Fibroblast of skin of scalp (primary cell): ENCODE measurements at places on chromosomes 3 and 15.
A peak's percentile ranks its signal among the peaks of the same experiment; 100 is the strongest.

- DNase-seq: no peak
Measured at GRCh38 chr3:37395286-37395685, 220.9 kb upstream of the LRRFIP2 start.

DNA sequence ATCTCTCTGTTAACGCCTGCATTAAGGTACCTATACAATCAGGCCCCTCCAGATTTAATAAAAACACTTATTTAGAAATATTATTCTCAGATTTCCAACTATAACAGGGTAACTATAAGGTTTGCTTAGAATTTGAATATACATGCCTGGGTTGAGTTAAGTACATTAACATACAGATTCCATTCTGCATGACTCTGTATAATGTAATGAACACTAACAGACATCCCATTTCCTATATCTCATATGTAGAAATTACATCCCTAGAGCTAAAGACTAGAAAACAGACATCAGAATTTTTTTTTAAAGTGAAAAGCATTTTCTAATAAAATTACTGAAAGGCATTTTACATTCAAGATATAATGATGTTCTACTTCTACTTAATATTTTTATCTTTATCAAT is 162.5 kb downstream of the MECOM start:
- DNase-seq: no peak

GRCh38 chr3:58963928-58964503 is 85.8 kb downstream of the CFAP20DC start:
- no peak for DNase-seq

DNA sequence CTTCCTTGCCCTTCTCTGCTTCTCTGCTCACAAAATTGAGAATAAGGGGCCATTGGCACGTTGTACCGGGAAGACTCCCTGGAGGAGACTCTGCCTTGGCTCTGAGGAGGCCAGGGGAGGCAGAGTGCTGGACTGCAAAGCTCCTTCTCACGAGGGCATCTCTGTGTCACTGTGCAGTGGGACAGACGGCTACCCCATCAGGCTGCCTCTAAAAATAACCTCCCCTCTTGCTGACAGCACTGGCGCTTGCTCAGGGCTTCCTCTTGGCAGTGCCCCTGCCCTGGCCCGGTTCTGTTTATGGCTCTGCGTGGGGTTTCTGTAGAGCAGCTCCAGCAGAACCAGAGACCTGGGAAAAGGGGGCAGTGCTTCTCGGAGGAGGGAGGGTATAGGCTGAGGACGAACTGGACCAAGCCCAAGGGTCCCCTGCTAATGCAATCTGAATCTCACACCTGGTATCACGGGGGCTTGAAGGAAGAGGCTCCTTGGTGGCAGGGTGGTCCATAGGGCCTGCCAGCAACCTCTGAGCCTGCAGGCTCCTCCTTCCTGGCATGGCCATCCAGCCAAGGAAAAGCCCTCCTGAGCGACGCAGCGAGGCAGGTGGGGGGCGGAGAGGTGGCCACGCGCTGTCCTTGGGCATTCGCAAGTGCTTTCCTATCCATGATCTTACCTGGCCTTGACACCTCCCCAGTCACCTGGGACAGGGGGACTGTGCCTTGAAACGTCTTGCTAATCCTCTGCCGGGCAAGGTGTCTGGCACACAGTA is 63.3 kb upstream of the TLE3 start:
- no peak for DNase-seq

GRCh38 chr15:66115568-66116206 is 137.9 kb downstream of the MEGF11 start:
- no peak for DNase-seq

GRCh38 chr15:99571299-99571698 is 5.5 kb downstream of the MEF2A start:
- no peak for DNase-seq

GRCh38 chr15:73391128-73391872 is 22.5 kb upstream of the HCN4 start:
- no peak for DNase-seq

DNA sequence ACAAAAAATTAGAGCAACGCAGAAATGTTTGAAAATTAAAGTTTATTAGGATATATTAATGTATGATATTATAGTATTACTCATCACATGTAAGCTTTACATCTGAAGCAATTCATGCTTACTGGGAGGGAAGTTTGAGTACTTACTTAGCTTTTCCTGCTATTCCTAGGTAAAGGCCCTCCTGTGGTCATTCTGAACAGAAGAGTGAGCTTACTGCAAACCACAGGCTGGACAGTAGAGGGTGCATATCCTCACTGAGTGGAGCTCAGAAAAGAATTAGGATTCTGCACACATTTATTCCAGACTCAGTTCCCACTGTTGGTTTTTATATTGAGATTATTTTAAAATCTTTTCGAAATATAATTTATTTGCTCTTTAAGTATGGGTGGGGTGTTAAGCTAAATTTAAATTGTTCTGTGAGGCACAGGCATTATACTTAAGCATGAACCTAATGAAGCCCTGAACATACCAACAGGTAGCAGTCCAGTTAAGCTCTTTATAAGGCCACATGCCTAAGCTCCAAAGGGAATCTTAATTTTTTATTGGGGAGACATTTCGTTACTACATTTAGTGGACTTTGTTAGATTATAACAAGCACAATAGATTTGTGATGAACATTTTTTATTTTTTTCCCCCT is 10.2 kb downstream of the MRPS22 start:
- DNase-seq: peak; percentile 60

DNA sequence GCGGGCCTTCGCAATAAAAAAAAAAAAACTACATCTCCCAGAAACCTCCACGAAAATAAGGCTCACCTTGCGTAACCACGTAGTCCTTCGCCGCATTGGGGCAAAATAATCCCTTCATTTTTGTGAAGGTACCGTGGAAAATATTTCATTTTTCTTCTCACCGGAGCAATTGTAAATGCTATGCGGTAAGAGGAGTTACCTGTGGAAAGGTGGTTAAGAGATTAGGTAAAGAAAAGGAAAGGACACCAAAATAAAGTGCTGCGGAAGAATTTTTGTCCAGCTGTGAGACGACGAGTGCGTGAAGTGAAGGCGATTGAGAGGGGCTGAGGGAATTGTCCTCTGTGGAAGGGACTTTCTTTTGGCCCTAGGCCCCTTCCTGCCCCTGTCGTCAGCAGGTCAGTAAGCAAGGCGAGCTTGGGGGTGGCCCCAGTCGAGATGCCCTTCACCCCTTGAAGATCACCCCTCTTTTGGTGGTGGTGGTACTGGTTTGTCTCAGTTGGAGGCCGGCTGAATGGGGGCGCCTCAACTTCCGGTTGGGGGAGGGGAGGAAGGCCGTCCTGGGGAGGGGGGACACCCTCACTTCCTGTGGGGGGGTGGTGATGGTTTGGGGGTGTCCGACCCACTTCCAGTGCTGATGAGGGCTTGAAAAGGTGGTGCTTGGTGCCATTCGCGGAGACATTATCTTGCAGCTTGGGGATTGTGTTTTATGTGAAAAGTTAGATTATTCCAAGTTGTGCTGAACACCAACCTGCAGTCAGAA is at the start of gene HMG20A:
HMG20A (plus strand) TSS at position 279 of the 760 bp plus-strand sequence. CDS start 37,520 bp downstream, outside the sequence.
- peak; percentile 87 for DNase-seq

- DNase-seq: no peak
Measured at GRCh38 chr3:194076475-194076874, 59.5 kb upstream of the HES1 start.

DNA sequence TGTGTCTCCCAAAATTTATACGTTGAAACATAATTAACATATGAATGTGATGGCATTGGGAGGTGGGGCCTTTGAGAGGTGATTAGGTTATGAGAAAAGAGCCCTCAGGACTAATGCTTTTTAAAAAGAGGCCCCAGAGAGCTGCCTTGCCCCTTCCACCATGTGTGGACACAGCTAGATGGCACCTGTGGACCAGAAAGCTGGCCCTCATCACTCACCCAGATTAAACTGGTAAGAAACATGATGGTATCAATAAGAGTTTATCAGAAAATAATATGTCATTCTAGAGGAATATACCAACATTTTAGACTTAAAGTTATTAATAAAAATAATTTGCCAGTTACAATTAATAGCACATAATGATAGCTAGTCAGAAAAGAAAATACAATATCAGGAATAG is 25.2 kb upstream of the FAN1 start:
- no peak for DNase-seq

- no peak for DNase-seq
Measured at GRCh38 chr15:93809516-93809915, 421.8 kb upstream of the MCTP2 start.

DNA sequence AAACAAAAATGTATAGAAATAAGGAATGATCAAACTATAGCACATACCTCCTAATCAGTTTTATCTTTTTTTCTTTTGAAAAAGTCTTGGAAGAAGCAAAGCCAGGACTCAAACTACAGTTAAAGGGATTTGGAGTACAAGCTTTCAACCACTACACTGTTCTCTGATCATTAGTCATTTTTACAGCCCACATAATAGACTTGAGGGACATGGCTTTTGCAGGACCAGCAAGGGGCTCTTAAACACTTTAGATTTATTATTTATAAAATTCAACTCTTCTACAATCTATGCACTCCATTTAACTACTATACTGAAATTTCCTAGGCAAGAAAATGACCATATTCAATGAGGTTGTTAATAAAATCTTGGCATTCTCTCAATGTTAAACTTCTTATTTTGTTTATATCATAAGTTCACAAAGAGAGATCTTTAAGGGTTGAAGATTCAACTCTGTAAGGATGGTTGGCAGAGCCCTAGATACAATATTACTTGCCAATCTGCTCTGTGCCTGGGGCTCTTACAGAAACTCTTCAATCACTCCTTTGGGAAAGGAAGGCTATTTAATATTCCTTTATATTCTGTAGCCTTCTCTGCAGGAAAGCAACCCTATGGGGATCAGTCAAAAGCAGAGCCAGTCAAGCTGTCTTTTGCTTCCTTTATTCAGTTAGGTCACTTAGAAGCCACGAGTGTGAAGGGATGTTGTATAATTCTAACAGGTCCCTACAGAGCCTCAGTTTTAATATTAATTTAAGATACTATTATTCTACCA is 557.7 kb upstream of the SGO1 start:
- DNase-seq: no peak

DNA sequence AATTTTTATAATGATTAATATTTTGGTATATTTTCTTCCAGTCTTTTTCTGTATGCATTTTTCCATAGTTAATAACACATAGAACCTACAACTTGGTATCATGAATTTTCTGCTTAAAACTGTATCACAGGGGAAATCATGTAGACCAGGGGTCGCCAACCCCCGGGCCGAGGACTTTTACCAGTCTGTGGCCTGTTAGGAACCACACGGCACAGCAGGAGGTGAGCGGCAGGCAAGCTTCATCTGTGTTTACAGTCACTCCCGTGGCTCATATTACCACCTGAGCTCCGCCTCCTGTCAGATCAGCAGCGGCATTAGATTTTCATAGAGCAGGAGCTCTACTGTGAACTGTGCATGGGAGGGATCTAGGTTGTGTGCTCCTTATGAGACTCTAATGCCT is 54.7 kb downstream of the RPL22L1 start:
- no peak for DNase-seq

- DNase-seq: no peak
Measured at GRCh38 chr3:100062665-100063064, 51.6 kb downstream of the FILIP1L start.

DNA sequence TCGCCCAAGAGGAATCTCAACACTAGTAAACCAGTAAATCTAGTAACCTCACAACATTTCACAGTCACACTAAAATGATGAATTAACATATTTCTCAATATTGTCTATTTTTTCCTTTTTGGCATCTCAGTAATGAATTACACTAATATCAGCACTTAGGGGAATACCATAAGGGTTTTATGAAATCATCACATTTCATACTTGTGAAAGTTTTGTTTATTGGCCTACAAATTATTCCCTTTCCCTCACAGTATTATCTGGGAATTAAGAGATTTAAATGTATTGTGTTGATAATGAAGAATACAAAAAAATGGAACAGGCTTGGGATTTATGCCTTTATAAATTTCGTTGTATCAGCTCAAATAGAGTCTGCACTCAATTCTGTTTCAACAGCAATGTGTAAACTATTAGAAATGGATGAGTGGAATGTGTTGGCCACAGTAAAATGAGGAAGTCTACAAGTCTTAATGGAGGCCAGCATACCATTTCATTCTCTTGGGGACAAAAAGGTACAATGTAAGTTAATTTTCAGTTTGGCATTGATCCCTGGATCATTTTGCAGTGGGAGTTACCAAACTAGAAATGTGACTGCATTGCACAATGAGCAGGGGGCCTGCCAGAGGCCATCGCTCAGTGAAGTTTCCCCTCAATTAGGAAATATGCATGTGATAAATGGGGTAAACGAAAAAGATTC is 195.4 kb downstream of the FMN1 start:
- DNase-seq: peak; percentile 52

GRCh38 chr3:44434834-44435510 is 42.5 kb downstream of the ZNF445 start:
- no peak for DNase-seq

- no peak for DNase-seq
Measured at GRCh38 chr15:91047545-91048199, 25.3 kb upstream of the VPS33B start.

- no peak for DNase-seq
Measured at GRCh38 chr3:40911928-40912327, 287.4 kb upstream of the CTNNB1 start.

DNA sequence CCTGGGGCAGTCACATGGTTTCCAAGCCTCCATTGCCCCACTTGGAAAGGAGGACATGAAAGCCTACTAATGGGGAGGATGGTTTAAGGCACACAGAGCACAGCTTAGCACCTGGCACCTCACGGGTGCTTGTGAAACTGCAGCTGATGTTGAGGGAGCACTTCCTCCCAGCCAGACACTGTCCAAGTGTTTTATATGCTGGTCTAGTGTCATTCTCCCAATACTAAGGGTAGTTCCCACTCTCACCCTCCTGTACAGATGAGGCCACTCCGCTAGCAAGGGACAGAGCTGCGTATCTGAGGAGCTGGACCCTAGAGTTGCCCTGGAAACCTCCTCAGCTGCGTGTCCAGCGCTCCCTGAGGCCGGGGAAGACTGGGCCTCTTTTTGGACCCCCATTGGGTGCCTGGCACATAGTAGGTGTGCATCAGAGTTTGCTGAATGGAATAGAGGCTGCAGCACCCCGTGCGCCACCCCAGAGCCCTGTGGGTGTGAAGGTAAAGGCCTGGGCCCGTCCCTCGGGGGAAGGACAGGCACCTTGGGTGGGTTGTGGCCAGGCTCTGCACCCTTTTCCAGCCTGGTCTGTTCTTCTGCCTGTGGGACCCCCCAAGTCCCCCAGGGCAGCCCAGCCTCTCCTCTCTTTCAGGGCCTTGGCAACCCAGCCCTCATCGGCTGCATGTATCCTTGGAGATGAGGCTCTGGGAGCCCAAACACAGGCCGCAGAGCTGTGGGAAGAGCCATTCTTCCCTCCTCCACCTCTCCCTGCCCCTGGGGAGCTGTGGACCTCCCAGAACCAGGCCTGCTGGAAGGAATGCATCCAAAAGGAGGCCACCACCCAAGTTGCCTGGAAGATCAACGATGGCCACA is 31.3 kb downstream of the DNASE1L3 start:
- DNase-seq: peak; percentile 40

- no peak for DNase-seq
Measured at GRCh38 chr15:62933386-62933785, 109.2 kb upstream of the TPM1 start.

GRCh38 chr3:125120379-125121122 is 64.8 kb upstream of the HEG1 start:
- DNase-seq: no peak

DNA sequence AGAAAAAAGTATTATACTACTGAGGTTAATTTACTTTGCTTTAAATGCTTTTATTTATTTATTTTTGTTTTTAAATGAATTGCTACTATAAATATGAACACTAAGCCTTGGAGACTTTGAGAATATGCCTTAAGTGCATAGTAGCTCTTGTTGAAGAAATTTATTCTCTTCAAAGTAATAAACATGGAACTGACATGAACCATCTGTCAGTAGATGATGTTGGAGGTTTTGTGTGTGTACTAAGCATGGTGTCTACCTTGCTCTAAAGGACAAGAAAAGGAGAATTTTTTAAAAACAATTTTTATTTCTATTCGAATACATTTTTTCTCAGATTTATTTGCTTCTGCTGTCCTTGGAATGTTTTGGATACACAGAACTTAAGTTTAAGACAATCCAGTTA is 81.1 kb upstream of the PDZRN3 start:
- no peak for DNase-seq
